ENCODE measurements at places on chromosomes 3 and 15. TPM values are rescaled to one million over a fixed set of nuclear protein-coding genes. Genes with fewer than 3 reads are reported as not detected.
A peak's percentile ranks its signal among the peaks of the same experiment; 100 is the strongest.

DNA sequence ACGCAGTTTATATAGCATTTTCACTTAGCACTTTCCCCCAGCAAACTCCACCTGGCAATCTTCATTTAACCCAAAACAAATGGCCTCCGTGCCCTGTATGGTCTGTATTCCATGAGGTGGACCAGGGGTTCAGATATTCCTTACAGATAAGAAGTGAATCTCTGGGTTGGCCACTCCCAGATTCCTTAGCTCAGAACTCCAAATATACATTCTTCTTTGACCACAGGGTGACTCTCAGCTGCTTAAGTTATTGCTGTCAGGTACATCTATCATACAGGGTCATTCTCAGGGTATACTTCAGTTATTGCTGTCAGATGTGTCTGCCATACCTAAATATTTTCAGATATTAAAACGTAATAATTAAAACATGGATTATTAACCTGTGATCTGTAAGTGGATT is 229.8 kb downstream of the TBL1XR1 start:
- DNase-seq = peak; percentile 73

- peak; percentile 24 for DNase-seq
Observed at GRCh38 chr3:27194861-27195483, 174.2 kb downstream of the NEK10 start.

DNA sequence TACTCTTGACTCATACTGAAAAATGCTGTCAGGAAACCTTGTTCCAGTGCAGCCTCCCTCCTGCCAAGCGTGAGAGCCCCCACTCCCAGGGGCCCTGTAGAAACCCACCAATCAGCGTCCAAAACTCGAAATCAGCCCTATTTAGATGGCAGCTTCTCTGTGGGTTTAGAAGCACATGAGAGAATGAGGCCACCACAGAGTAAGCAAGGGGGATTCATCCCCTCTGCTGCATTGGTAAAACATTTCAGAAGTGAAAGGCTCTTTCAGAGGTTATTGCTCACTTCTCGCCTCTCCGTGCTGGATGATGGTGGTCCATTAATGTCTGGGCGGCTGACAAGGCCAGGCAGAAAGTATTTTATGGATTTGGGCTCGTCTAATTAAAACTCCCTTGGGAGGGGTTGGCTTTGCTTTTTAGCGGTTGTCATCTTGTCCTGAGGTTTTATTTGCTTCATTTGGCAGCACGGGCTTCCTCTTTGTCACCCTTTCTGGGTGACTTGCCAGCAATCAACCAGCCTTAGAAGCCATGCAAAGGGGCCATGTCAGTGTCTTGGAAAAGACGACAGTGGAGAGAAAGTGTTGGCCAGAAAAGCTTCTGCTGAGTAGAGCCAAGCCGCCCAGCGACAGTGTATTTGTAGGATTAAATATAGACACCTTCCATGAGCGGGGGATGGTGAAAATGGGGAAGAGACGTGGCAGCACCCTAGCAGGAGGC is 145.5 kb downstream of the ATP10A start:
- DNase-seq = no peak

- DNase-seq = no peak
Observed at GRCh38 chr3:70805061-70805889, 492.8 kb upstream of the MDFIC2 start.

DNA sequence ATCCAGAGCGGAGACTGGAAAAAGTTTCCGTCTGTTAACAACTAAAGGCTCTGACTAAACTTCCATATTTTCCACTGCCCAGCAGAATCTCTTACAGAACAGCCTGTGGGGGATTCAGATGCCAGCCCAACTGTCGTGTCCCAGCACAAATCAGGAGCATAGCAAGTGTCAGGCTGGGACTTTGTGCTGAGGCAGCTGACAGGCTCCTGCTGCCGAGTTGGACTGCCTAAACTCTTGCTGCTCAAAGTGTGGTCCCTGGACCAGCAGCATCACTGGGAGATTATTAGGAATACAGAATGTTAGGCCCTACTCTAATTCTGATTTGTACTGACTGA is 31.2 kb upstream of the CMTM7 start:
- no peak for DNase-seq

DNA sequence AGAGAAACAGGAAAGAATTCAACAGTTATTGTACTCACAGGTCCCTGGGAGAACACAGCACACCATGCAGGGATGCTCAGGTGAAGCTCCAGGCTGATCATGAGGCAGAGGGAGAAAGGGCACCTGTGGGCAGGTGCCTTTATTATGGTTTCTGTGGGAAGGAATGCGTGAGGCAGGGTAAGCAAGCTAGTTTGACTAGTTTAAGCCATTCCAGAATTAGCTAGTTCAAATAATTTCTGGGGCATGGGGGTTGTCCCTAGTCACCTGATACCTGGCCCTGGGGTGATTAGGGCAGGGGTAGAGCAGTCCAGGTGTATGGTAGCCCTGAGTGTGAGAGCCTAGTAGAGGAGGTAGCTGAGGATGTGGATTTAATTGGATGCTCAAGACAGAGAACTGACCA is 47.9 kb upstream of the DCLK3 start:
- no peak for DNase-seq

DNA sequence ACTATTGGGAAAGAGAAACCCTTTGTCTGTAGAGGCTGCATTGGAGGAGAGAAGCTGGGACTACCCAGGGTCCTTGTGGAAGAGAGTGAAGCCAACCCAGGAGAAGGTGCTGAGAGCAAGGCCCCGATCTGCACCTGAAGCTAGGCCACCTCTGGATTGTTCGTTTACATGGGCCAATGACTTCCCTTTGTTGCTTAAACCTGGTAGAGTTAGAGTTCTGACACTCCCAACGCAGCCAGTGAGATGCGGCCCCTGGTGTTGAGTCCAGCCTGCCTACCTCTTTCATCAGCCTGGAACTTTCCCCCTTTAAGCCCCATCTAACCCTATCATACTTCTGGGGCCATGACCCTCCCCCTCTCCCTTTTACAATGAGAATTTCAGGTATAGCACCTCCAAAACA is 30.8 kb downstream of the CCDC13 start:
- DNase-seq = no peak

DNA sequence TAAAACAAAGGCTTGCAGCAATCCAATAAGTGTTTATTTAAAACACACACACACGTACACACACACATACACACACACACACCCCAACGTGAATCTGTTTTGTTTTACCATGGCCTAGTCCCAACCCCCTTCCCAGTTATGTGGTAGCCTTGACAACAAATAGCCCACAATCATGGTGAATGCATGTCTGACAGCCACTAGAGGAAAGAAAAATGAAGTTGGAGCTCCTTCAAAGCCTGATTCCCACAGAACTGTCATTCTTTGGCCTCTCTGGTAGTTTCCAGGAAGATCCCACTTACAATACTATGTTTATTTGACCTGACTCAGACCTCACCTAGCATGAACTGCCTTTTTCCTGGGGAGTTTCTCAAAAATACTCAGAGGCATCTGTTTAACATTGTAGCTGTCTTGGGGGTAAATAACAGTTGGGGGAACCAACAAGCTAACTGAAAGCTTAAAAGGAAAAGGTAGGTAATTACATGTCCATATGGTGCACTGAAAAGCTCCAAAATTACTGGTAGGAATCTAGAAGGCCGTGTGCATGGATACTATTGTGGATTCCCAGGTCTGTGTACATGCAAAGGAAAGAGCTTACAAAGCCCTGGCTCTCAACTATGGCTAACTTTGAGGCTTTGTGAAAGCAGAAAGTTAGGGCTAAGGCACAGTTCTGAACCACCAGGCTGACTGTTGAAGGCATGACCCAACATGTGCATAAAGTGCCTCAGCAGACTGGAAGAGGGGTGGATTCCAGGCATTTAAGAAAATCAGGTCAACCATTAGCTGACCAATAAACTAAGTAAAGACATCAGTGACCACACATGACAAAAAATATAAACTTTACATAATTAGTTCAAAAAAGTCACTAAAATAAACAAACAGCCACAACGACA is 65.3 kb downstream of the FAIM start:
- peak; percentile 22 for DNase-seq

GRCh38 chr3:181771120-181771519 is 59.4 kb downstream of the SOX2 start:
- DNase-seq = no peak

DNA sequence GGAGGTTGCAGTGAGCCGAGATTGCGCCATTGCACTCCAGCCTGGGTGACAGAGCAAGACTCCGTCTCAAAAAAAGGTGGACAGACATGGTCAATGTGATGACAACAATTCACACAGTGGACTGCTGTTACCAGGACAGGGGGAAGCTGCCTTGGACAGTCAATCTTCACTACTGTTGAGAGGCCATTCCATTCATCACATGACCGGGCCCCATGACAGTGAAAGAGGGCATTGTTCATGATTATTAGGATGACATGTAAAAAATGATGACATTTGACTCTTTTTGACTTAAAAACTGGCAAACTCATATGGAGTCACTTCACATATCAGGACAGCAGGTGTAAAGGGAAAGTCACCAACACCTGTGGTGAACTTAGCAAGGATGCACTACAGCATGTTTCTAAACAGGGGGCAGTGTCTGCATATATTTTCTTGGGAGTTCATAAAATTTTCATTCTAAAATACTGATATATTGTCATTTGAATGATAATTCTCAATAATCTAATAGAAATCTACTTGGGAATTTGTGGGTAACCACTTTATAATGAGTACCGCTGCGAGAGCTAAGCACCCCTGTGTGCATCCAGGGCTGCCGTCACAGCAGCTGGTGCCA is 34.2 kb upstream of the LDHAL6B start:
- no peak for DNase-seq

Gene SNRPN
- total RNA-seq = 73.6 TPM

Gene LRRIQ4
- not detected for total RNA-seq

Gene TMCO5A
- total RNA-seq = not detected

Gene GOLGA8J
- total RNA-seq = 0.40 TPM

Gene PLOD2
- total RNA-seq = 93.9 TPM
